ENCODE measurements at places on chromosomes 7 and 10.

DNA sequence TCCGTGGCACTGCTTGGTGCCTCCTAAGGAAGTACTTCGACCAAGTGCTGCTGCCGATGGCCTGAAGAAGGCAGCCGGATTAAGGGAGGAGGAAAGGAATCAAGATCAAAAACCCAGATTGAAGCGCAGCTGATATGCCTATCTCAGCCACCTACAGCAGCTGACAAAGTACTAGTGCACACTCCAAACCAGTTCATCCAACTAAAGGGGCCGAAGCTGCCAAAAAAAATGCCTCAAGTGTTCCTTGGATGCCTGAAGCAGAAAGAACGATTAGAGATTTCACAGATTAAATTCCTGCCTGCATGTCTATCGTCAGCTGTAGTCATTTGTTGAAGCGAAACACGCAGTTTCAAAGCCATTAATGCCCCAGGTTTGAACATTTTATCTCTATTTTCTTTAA is 65.7 kb downstream of the TNRC18 start:
- DNase-seq: no peak

GRCh38 chr10:82680608-82681007 is 805.6 kb downstream of the NRG3 start:
- no peak for DNase-seq

- no peak for DNase-seq
These were observed 297.5 kb downstream of the PRKG1 start for GRCh38 chr10:51371743-51372142.

- no peak for DNase-seq
These were observed 55.8 kb upstream of the LANCL2 start for GRCh38 chr7:55309040-55309991.

- no peak for DNase-seq
These were observed 641.2 kb upstream of the VSTM2A start for GRCh38 chr7:53900856-53901528.

- no peak for DNase-seq
These were observed 51.4 kb upstream of the PFKFB3 start for GRCh38 chr10:6151087-6151977.

- DNase-seq: no peak
These were observed 27.9 kb downstream of the EDRF1 start for GRCh38 chr10:125747417-125747816.

- DNase-seq: no peak
These were observed 37.0 kb downstream of the WNT2 start for GRCh38 chr7:117285826-117286225.

DNA sequence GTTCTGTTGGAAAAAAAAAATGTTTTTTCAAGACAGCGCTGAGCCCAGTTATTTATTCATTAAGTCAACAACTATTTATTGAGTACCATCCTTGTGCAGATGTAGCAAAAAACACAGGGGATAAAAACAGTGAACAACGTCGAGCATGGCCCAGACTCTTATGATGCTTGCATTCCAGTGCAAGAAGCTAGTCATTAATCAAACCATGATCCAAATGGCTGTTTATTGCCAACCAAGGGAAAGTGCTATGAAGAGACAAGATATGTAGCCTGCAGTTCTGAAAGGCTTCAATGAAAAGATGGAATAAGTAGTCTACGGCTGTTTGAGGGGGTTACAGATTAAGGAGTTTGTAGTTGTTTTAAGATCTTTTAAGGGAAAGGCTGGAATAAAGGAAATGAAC is 262.3 kb downstream of the NEBL start:
- no peak for DNase-seq

- DNase-seq: no peak
These were observed 203.1 kb downstream of the MLLT10 start for GRCh38 chr10:21737106-21737505.

- no peak for DNase-seq
These were observed 70.5 kb downstream of the DENND2A start for GRCh38 chr7:140570120-140570519.

- DNase-seq: no peak
These were observed 10.1 kb downstream of the THNSL1 start for GRCh38 chr10:25026463-25026862.

- no peak for DNase-seq
These were observed 45.5 kb downstream of the UBE2H start for GRCh38 chr7:129907122-129907736.

- no peak for DNase-seq
These were observed 92.2 kb downstream of the NRF1 start for GRCh38 chr7:129703751-129704150.

DNA sequence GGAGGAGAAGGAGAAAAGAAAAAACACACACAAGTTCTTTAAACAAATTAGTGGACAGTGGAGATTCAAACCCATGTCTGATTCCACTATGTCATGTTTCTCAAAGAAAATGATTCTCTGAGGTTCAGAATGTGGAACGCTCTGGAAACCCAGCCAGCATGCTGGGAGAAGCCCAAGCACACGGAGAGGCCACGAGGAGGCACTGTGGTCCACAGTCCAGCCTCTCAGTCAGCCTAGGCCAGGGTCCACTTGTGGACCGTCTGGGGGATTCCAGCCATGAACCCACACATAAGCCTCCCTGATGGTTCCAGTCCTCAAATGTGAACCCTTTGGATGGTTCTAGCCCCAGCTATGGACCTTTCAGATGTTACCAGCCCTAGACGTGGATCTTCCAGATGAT is 73.4 kb downstream of the CAV1 start:
- no peak for DNase-seq

GRCh38 chr10:1451941-1452340 is 285.4 kb downstream of the ADARB2 start:
- no peak for DNase-seq

DNA sequence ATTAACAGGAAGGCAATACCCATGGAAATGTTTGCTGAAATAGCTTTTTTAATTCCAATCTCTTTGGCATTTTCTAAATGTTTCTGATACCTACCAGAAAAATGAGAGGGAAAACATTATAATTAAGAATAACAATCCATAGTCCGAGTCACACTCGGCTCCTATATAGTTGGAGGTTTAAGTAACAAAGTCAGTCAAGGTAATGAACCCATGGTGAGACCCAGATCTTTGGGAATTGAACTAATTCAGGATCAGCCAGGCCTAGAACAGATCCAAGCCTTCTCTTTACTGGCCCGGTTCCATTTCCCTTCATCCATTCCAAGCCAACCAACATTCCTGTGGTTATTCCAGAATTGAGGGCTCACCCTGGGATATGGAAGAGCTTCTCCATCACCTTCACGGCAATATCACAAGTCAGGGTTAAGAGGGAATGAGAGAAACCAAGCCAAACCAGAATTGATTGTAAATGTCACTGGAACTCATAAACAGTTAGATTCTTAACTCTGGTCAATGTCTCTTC is 28.3 kb downstream of the ABCB4 start:
- DNase-seq: no peak

DNA sequence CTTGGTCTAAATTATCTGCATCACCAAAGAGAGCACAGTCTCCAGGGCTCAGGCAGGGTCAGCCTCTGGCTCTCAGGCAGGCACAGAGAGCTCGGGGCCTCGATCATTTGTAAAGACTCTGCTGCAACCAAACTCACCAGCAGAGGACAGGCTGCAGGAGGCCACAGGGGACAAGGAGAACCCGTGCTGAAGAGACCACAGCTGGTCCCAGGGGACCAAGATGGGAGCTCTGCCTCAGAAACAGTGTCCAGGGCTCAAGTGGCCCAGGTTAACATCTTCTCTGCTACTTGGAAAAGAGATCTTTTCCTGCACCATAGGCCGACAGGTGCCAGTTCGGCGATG is 543.2 kb downstream of the PTPRN2 start:
- DNase-seq: no peak

DNA sequence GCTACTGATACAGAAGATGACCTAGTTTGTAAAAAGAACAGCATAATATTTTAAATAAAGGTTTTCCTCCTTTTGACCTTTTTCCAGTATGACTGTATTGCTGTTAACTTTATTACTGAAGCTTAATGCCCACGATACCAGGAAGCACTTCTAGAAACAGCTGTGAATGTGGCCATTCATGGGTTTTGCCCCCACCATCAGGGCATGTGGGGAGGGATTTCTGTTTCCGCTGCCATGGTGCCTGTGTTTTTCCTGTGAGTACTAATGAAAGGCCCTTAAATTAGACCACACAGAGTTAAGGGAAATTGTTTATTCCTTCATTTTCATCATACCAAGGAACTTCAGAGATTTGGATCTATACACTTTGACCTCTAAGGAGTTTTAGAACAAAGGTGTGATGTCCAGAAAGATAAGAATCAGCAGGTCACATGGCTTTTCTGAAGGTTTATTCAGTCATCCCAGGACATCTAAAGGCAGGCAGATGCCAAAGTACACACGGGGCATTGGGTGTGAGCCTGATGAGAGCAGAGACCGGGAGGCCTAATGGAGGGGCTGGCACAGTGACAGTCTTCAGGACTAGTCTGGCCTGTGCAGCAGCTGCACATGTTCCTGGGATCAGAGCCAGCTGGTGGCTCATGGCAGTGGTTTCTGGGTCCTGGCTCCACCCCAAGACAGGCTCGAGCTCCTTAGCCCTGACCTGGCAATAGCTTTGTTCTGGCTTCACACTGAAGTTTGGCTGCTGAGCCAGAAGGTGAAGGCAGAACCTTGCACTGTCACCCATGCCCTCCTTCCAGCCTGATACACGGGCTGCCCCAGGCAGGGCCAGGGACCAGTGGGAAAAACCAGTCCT is 190.9 kb downstream of the REEP3 start:
- DNase-seq: peak; percentile 86

DNA sequence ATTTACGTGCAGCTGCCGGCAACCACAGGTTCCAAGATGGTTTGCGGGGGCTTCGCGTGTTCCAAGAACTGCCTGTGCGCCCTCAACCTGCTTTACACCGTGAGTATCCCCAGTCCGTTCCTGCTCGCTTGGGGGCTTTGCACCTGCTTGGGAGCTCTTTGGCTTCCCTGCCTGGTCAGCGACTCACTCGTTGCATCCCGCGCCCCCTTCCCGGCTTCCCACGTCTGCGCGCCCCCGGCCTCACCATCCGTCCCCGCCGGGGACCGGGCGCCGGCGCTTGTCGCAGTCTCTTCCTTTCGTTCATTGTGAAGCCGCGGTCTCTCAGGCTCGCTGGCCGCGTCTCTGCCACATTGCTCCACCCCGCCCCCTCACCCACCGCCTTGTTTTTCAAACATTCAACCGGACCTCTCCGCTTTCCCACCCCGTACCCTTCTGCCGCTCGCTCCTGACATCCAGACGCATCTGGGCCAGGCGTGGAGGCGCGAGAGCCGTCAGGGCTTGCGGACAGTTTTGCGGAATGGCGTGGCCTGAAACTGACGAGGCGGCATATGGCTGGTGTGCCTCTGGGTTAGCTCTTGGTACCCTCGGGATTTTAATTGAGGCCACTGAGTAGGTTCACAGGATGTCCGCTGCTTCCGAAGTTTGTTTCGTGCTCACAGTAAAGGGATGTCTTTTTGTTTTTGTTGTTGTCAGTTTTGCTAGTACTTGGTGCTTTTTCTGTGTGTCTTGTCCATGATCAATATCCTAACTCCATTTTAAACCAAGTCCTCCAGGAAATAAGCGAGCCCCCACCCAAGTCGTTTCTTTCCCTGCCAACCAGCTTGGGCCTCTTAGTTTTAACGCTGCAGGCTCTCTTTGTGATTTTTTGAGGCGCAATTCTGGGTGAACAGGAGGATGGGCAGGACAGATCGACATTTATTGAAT is 639 bp downstream of the TSPAN13 start:
- DNase-seq: no peak

DNA sequence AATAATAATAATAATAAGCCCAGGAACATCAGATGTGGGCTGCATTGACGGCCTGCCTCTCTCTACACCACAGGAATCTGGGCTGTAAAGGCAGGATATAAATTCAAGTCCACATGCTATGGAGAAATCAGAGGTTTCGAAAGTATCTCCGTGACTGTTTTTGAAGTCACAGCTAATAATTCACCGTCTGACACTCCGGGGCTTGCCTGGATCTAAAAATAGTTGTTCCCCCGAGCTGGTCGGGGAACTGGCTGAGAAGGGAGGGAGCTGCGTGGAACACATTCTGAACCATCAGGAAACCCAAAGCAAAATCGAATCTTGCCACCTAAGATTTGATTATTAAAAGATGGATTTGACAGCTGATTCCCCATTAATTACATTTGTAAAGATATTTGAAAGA is 35.4 kb downstream of the KLF6 start:
- no peak for DNase-seq

GRCh38 chr10:91191584-91191919 is 28.9 kb upstream of the PCGF5 start:
- DNase-seq: no peak

DNA sequence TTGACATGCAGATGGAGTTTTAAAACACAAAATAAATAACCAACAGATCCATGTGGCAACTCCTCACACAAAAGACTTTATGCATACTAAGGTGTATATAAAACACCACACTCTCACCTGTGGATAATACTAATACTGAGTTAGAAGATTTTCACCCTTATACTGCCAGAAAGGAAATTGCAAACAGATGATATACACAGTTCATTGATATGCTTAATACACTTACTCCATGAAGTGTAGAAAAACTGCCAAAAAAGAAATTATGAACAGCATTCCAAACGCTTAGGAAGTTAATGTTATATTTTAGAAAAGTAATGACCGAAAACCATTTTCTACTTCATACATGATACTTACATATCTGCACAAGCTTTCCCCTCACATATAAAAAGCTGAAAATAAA is 17.6 kb upstream of the SNX13 start:
- no peak for DNase-seq

GRCh38 chr10:118977835-118978234 is 51.7 kb upstream of the NANOS1 start:
- DNase-seq: no peak

DNA sequence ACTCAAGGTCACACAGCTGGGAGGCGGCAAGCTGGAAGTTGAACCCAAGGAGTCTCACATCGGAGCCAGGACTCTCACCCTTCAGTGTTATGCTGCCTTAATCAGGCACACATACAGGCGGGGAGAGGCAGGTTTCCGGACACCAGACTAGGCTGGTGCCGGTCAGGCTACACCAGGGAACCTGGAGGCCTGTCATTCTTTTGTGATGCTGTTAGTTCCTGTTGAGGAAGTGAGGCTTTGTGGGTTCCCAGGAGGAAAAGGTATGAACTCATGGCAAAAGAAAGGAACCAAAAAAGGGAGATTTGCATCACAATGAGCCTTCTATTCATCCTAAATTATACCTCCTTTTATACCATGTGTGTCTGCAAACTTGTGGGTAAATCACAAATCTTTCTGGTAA is 103.8 kb downstream of the TCF7L2 start:
- no peak for DNase-seq

DNA sequence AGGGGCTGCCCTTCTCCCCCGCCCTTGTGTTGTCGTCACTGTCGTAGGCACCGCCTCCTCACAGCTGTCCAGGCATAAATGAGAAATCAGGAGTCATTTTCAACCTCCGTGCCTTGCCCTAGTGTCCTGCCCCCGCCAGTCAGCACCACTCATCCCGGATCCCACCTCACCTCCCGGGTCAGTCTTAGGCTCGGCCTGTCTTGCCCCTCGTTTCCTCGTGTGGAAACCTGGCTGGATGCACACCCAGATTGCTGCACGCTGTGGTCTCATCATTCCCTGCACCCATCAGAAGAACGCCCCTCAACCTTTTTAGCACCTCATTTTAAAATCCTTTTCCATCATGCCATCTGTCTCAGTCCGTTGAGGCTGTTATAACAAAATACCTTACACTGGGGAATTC is 213.1 kb downstream of the HECW1 start:
- DNase-seq: no peak

Measured in NCI-H2081 treated with DMSO at 0.1 percent for 48 hours (cell line).